ENCODE measurements at places on chromosomes 13 and 19.

DNA sequence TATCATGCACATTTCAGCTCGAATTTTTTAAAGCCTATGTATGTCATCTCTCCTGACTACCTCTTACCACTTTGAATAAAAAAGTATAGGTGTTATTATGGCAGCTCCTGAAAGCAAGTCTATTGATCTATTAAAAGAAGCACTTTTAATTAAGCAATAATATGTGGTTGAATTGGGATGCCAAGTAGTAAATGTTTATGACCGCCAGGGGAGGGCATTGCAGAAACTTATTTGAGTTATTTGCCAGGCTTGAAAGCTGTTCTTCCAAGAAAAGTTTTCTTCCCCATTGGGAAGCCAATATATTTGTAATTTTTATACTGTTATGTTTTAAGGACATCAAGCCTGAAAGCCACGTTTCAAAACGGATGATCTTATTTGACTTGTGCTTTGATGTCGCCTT, 88.1 kb upstream of the SOX21 start:
- H3K36me3 ChIP-seq: no peaks in the 10 kb centered on the region
- H3K4me3 ChIP-seq: no peak overlapping the region

DNA sequence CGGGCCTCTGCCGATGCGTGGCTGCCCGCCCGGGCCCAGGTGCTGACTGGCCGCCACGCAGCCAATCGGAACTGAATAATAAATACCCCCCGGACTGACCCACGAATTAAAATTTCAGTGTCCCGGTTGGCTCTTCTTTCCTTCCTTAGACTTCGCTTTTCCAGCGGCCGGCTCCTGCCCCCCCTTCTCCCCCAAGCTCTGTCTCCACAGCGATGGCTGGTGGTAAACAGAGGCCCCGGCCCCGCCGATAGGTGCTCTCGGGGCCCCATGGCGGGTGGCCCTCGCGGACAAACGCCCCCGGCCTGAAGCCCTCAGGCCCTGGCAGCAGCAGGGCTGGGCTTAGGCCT, 2.6 kb downstream of the ZBTB7A start:
- peaks cover 2% of the 10 kb centered on the region for H3K36me3 ChIP-seq
- peak overlapping the region; percentile 91 for H3K4me3 ChIP-seq
- H3K4me1 ChIP-seq: peaks cover 4% of the 10 kb centered on the region
- H3K27ac ChIP-seq: peak overlapping the region; percentile 73

DNA sequence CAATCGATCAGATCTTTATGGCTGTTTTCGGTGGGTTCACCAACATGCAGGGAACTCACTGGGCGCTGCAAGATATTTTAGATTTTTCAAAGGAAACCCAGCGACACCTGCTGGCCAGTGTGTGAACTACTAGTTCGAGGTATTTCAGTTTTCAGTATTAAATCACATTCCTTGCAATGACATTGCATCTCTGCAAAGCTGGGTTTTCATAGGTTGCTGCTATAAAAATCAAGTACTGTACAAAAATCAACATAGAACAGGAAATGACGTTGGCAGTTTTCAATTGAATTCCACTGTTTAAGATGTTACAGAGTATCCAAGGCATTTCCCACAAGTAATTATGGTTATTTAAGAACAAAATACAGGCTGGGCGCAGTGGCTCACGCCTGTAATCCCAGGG, 17.6 kb downstream of the LIG1 start:
- H3K4me1 ChIP-seq: no peaks in the 10 kb centered on the region
- peaks cover 9% of the 10 kb centered on the region for H3K36me3 ChIP-seq
- no peak overlapping the region for H3K27ac ChIP-seq
- peak; percentile 37 for DNase-seq
- H3K4me3 ChIP-seq: no peak overlapping the region

- H3K36me3 ChIP-seq: no peaks in the 10 kb centered on the region
- H3K27ac ChIP-seq: no peak overlapping the region
- 0 out of 2 replicates have a peak, but pooled peaks cover 5% of the 10 kb centered on the region for H3K4me1 ChIP-seq
- H3K27me3 ChIP-seq: no peaks in the 10 kb centered on the region
These were observed 1528.6 kb upstream of the SLC10A2 start for GRCh38 chr13:104594806-104595205.

- no peak for DNase-seq
- H3K27me3 ChIP-seq: no peaks in the 10 kb centered on the region
- no peak overlapping the region for H3K27ac ChIP-seq
- peaks cover 27% of the 10 kb centered on the region for H3K36me3 ChIP-seq
- H3K4me1 ChIP-seq: no peaks in the 10 kb centered on the region
These were observed 22.0 kb downstream of the ZNF780B start for GRCh38 chr19:40033989-40034560.

- DNase-seq: peak; percentile 67
- H3K36me3 ChIP-seq: no peaks in the 10 kb centered on the region
- H3K27ac ChIP-seq: no peak within 1 kb of the TSS
- H3K4me1 ChIP-seq: peaks cover 14% of the 10 kb centered on the region
- peaks cover 41% of the 10 kb centered on the region for H3K27me3 ChIP-seq
These were observed at the start of gene GRIN3B for GRCh38 chr19:1000095-1000494. TSS of gene GRIN3B (plus strand) at chr19:1000419. CDS start at chr19:1000438, 19 bp downstream.

DNA sequence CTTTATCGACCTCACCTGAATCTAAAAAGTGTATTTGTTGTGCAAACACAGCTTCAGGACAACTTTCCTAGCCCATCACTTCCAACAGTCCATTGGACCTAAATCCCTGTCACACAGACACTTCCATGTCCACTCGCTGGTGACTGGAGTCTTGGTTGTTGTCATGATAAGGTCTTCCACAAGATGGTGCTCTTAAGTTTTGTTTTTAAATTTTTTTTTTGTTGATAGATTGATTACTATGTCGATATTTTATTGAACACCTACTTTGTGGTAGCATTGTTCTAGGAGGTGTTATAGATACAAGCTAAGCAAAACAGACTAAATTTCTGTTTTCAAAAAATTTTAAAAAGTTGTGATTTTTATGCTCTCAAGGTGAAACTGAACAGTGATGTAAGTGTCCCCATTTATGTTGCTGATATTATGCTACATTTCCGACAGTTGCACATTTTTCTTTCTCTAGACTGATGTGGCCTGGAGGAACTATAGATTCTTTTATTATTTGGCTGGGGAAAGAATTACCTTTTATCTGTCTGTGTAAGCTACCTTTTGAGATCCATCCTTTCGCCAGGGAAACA, 8.1 kb upstream of the ERICH6B start:
- H3K4me3 ChIP-seq: no peak overlapping the region
- H3K4me1 ChIP-seq: no peaks in the 10 kb centered on the region
- H3K27me3 ChIP-seq: no peaks in the 10 kb centered on the region
- no peaks in the 10 kb centered on the region for H3K36me3 ChIP-seq
- H3K27ac ChIP-seq: no peak overlapping the region
- peak; percentile 32 for DNase-seq

DNA sequence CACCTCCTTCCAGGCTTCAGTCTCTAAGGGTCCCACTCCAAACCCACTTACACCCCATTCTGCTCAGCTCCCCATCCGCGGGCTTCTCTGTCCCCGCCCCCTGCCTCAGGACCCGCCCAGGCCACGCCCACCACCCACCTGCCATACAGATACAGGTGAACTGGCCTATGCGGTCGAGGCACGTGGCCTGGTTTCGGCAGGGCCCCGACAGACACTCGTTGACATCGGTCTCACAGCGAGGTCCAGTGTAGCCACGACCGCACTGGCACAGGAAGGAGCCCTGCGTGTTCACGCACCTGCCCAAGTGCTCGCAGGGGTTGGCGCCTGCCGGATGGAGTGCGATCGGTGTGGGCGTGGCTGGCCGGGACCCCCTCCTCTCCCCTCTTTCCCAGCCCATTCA, 11.9 kb downstream of the NOTCH3 start:
- no peak overlapping the region for H3K27ac ChIP-seq
- no peaks in the 10 kb centered on the region for H3K4me1 ChIP-seq
- H3K36me3 ChIP-seq: peaks cover 39% of the 10 kb centered on the region
- DNase-seq: no peak
- H3K4me3 ChIP-seq: no peak overlapping the region
- H3K27me3 ChIP-seq: no peaks in the 10 kb centered on the region

DNA sequence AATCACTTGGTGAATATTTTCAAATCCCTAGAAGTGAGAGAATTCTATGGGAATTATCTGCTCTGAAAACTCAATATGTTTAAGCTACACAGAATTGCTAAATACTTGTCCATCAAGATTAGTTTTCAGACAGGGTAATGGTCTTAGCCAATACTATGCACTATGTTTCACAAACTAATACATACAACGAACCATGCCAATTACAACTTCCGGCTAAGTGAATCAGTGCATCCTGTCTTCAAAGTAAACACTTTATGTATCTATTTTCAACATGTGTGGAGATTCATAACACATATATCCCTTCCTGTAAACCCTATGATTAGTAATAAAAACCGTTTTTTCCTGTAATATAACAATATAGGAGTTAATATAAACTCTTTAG, 181.5 kb downstream of the POSTN start:
- H3K36me3 ChIP-seq: no peaks in the 10 kb centered on the region
- H3K4me3 ChIP-seq: no peak overlapping the region
- H3K27ac ChIP-seq: no peak overlapping the region
- no peaks in the 10 kb centered on the region for H3K4me1 ChIP-seq

DNA sequence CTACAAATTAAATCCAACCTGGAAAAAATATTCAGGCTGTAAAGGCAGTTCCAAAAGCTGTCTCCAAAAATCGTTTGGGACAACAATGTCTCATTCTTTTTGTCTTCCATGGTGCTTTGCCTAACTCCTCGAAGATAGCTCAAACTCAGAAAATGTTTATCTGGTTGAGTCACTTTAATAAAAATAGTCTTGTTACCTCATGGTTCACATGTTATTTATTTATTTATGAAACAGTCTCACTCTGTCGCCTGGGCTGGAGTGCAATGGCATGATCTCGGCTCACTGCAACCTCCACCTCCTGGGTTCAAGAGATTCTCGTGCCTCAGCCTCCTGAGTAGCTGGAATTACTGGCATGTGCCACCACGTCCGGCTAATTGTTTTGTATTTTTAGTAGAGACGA, 4.9 kb upstream of the BRD4 start:
- peaks cover 5% of the 10 kb centered on the region for H3K4me1 ChIP-seq
- H3K27me3 ChIP-seq: no peaks in the 10 kb centered on the region
- no peak overlapping the region for H3K4me3 ChIP-seq
- DNase-seq: no peak
- H3K27ac ChIP-seq: no peak overlapping the region

- H3K27me3 ChIP-seq: no peaks in the 10 kb centered on the region
- H3K36me3 ChIP-seq: no peaks in the 10 kb centered on the region
- no peaks in the 10 kb centered on the region for H3K4me1 ChIP-seq
- H3K27ac ChIP-seq: peak within 1 kb of the TSS; percentile 58
- H3K4me3 ChIP-seq: peak within 1 kb of the TSS; percentile 70
- DNase-seq: peak; percentile 81
These were observed 105.2 kb downstream of the TM9SF2 start for GRCh38 chr13:99606324-99607066.

DNA sequence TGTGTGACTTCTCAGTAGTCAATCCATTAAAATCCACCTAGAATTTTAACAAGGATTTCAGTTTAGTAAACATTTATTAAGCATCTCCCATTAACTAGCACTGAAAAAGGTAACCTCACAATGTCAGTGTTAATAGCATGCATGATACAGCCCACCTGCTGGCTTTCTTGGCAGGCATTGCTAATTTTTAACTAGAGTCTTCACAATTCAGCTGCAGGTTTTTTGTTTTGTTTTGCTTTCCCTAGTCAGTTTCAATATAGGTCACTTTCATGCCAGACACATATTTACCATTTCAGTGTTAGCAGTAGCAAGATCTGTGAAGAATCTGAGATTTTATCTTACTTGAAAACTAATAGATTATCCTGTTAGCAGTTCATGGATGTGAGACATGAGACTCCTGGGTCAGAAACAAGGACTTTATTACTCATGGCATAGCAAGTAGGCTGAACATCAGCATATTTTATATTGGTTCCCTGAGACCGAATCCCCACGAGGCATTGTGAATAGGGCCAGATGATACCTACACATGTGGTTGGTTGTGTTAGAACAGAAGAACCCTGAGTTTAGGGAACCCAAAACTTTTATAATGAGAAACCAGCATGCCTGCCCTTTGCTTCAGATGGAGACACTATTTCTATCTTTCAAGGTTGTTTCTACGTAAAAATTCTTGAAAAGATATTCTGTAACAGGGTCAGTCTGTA, 198.0 kb upstream of the HTR2A start:
- no peaks in the 10 kb centered on the region for H3K4me1 ChIP-seq
- H3K27ac ChIP-seq: no peak overlapping the region
- H3K4me3 ChIP-seq: no peak overlapping the region
- H3K36me3 ChIP-seq: no peaks in the 10 kb centered on the region
- no peaks in the 10 kb centered on the region for H3K27me3 ChIP-seq

GRCh38 chr13:103539265-103539664, 473.0 kb upstream of the SLC10A2 start:
- DNase-seq: peak; percentile 7
- H3K4me1 ChIP-seq: no peaks in the 10 kb centered on the region
- H3K27ac ChIP-seq: no peak overlapping the region
- no peaks in the 10 kb centered on the region for H3K36me3 ChIP-seq
- no peak overlapping the region for H3K4me3 ChIP-seq

GRCh38 chr13:31261241-31261640, 61.5 kb downstream of the B3GLCT start:
- H3K4me1 ChIP-seq: no peaks in the 10 kb centered on the region
- H3K4me3 ChIP-seq: no peak overlapping the region
- no peak overlapping the region for H3K27ac ChIP-seq
- DNase-seq: no peak
- H3K36me3 ChIP-seq: no peaks in the 10 kb centered on the region

DNA sequence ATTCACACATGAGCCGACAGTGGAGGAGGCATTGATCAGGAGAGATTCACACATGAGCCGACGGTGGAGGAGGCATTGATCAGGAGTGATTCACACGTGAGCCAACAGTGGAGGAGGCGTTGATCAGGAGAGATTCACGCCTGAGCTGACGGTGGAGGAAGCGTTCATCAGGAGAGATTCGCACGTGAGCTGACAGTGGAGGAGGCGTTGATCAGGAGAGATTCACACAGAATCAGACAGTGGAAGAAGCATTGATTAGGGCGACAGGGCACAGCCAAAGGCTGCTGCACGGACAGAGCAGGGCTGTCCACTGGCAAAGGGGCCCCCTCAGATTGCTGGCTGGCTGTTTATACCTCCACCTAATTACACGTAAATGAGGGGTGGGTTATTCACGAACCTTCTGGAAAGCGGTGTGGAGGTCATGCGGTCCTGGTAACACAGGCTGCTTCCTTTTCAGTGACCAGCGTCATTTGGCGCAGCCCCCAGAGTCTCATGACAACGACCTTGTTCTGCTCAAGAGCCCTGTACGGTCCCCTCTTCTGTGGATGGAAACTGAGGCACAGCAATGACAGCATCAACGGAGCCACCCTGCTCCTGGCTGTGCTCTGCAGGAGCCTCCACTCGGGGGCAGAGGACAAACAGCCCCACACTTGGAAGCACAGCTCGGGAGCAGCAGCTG, 50.6 kb upstream of the GAS6 start:
- no peak overlapping the region for H3K4me3 ChIP-seq
- no peaks in the 10 kb centered on the region for H3K36me3 ChIP-seq
- no peak for DNase-seq
- no peaks in the 10 kb centered on the region for H3K27me3 ChIP-seq

Data from SJCRH30 (cell line).